ENCODE measurements at places on chromosomes 1 and 21.

DNA sequence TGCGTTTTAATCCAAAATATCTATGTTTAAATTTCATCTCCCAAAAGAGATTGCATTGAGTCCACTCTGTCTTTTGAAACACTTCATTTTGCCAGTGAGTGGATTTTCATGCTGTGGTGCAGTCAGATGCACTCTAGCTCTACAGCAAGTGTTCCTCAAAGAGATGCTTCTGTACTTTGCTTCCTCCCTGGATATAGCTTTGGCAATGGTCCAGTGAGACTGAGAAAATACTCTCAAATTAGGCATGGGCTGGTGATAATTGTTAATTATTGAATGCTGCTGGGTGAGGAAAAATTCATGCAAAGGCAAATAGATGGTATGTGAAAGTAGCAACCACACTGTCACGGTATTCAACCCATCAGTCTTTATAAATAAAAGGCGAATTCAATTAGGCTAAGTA, 396.9 kb downstream of the ADGRL2 start:
- no peak for DNase-seq

GRCh38 chr1:18653916-18654315, 23.3 kb downstream of the PAX7 start:
- DNase-seq: no peak

GRCh38 chr1:246108278-246108925, 398.7 kb downstream of the SMYD3 start:
- DNase-seq: no peak

- no peak for DNase-seq
Measured at GRCh38 chr1:21833392-21833976, 21.4 kb downstream of the LDLRAD2 start.

DNA sequence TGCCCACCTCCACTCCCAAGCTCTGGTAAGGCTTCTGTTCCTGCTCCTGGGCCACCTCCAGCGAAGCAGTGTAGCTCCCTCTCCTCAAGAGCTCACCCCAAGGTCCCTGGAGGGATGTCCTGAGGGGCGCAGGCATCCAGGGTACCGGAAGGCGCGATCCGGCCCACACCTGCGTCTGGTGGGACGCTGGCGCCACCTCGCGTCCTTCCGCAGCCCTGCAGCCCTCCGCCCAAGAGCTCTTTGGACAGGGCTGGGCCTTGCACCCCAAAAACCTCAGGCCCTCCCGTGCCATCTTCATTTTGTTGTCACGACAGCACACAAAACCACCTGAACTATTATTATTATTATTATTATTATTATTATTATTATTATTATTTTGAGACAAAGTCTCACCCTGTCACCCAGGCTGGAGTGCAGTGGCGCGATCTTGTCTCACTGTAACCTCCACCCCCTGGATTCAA, 49.2 kb upstream of the PAX7 start:
- no peak for DNase-seq

DNA sequence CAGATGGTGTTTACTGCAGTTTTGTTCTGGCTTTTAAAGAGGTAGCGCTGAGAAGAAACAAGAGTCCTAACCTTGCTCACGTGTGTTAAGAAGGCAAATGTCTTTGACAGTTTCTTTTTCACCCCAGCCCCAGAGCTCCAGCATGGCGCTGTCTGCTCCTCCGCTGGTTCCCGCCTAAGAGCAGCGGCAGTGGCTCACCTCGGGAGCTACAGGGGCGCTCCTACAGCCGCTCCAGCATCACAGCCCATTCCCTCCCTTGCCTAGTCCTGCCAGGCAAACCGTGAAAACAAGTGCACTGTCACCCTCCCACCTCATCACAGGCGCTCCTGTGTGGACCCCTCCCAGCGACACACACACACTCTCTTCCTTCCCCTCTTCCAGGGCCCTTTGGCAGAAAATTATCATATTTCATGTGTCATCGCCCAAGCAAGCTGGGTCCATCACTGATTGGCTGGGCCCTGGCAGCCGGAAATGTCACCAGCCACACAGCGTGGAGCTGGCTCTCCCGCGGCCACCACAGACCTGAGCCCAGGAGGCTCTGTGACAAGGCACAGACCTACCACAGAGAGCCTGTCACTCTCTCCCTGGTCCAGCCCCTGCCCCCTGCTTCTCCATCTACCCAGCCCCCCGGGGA, 1.2 kb upstream of the HIVEP3 start:
- DNase-seq: no peak

GRCh38 chr1:227952374-227953021, 4.8 kb upstream of the WNT9A start:
- no peak for DNase-seq

DNA sequence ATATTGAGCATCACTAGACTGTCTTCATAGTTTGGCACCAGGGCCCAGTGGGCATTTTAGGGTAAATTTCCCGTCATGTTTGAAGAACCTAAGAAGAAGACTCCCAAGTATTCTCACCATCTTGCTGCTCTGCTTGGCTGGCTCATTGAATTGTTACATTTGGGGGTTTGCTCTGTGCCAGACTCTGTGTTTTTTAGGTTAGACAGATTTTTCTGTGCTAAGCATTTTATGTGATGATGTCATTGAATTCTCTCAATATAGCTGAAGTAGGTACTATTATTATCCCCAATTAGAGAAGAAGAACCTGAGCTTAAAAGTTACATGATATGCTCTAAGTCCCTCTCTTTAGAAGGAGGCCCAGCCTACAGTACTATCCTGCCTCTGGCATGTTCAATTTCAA, 28.0 kb upstream of the DNASE2B start:
- DNase-seq: no peak

GRCh38 chr1:224500796-224501195, 66.2 kb upstream of the WDR26 start:
- DNase-seq: no peak

DNA sequence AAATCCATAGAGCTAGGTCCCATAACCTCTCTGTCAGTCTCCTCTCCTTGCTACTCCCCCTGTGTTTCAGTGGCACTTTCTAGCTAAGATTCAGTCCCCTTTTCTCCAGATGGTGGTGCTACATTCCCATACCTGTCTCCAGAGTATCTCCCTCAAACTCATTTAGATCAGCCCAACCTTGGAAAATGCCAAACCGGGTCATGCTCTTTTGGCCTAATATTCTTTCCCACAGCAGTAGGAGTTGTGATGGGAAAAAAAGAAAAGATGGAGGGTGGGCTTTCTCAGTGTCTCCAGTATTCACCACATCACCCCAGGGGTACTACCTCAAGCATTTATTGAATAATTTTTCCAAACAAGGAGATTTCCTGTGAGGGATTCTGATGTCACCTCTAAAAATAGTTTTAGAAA, 3.2 kb upstream of the RXFP4 start:
- no peak for DNase-seq

- no peak for DNase-seq
Measured at GRCh38 chr1:199851439-199852140, 175.9 kb upstream of the NR5A2 start.

GRCh38 chr21:45371081-45371480, 33.9 kb upstream of the COL18A1 start:
- no peak for DNase-seq

DNA sequence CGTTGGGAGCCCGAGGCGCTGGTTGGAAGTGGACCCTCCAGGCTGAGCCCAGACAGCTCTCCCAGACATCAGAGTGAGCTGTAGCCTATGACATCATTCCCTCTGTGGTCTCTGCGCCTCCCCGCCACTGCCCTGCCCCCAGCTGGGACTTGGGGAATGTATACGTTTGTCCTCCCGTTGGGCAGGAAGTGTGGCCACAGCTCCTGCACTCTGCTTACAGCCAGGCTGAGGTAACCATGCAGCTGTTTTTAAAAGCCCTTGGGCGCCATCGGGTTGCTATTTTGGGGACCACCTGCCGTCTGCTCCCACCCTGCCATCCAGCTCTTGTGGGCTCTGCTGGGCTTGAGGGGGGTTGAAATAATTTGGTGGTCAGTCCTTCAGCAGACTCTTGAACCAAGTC, 7.8 kb downstream of the VASH2 start:
- no peak for DNase-seq

GRCh38 chr21:32653326-32653901, 41.2 kb upstream of the CFAP298 start:
- DNase-seq: no peak

GRCh38 chr1:116257836-116258235, 115.2 kb upstream of the ATP1A1 start:
- DNase-seq: no peak

- DNase-seq: no peak
Measured at GRCh38 chr1:20445956-20446355, 40.1 kb downstream of the CAMK2N1 start.

GRCh38 chr1:201610858-201611257, 71.9 kb downstream of the NAV1 start:
- DNase-seq: no peak

DNA sequence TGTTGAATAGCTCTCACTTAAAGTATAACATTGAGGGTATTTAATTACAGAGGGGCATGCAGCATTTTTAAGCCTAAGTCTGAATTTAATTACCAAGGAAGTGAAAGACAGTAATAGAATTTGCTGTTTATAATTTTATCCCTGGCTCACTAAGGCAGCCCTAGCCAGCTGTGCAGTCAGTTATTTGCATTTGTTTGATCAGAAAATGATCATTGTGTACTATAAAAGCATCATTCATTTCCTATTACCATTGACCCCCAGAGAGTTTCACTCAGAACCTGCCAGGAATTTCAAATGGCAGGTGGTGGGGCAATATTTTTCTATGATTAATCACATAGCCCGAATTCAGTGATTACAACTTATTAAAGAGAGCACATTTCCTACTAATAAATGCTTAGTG, 277.1 kb upstream of the KAZN start:
- no peak for DNase-seq

DNA sequence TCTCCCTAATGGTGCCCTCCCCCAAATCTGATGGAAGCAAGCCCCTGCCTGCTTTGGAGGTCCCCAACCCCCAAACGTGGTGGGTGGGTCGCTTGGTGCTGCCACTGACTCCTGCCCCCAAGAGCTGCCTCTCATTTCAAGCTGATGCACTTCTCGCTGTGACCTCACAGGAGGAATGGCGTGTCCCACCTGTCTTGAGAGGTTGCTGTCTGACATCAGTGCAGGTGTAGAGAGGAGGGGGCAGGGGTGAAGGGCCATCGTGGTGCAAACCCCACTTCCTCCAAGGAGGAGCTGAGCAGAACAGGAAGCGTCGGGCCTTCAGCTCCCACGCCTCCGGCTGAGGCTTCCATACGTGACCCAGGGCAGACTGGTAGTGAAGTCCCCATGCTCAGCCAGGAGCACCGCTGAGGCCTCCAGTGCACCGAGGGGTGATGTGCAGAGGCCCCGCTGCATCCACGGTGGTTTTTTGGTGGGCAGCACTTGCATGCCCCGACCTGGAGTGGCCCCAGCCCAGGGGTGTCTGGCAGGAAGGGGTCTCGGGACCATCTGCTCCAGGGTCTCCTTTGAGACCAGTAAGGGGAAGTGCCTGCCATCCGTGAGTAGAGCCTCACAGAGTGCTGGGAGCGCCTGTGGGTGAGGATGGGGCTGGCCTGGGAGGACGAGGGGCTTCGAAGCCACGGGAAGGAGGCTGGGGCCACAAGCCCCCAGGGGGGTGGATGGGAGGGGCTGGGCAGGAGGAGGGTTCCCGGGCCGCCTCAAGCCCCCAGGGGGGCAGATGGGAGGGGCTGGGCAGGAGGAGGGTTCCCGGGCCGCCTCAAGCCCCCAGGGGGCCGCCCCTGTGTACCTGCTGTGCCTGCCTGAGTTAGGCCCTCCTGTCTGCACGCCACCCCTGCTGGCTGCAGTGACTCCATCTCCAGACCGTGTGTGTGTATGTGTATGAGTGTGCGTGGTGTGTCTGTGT, 39.8 kb downstream of the WDR4 start:
- no peak for DNase-seq

DNA sequence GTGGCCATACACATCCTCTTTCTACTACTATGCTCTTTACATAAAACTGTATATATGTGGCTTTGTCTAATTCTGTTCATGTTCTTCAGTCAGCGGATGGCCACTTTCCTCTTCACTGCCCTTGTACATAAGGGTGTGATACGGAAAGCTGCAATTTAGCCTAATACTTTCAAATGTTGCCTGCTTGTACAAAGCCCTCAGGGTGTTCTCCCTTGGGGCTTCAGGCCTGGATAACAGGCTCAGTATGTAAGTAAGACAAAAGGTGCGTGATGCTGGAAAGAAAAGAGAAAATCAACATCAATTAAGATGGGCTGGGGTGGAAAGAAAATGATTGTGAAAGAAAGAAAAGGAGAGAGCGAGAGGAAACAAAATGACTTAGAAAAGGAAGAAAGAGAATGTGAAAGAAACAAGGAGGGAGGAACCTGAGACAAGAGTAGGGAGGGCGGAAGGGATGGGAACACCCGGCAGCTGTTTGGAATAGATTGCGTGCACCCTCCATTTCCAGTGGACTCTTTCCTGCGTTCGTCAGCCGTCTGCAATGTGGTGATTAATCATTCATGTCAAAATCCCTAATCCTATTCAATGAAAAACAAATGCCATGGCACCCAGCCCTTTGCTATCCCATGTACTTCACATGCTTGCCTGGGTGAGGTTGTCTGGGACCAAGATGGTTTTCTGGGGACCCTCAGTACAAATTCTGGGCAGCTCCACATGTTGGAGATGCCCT, 553.6 kb downstream of the NUF2 start:
- no peak for DNase-seq

DNA sequence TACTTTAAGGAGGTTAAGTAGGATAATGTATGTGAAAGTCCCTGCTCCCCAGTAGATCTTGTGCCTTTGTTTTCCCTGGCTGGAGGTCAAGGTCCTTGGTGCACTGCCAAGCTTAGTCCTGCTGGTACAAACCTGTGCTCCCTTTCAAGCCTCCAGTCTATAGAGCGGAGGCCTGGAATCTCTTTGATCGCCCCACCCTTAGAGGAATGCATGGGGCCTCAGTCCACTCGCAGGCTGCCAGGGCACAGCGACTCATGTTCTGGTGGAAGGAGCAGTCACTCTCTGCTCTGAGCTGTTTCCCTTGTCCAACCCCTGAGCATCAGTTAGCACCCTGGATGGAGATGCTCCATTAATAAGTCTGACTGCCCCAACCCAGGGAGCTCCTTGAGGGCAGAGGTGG, 121.8 kb downstream of the HMGB4 start:
- DNase-seq: no peak

DNA sequence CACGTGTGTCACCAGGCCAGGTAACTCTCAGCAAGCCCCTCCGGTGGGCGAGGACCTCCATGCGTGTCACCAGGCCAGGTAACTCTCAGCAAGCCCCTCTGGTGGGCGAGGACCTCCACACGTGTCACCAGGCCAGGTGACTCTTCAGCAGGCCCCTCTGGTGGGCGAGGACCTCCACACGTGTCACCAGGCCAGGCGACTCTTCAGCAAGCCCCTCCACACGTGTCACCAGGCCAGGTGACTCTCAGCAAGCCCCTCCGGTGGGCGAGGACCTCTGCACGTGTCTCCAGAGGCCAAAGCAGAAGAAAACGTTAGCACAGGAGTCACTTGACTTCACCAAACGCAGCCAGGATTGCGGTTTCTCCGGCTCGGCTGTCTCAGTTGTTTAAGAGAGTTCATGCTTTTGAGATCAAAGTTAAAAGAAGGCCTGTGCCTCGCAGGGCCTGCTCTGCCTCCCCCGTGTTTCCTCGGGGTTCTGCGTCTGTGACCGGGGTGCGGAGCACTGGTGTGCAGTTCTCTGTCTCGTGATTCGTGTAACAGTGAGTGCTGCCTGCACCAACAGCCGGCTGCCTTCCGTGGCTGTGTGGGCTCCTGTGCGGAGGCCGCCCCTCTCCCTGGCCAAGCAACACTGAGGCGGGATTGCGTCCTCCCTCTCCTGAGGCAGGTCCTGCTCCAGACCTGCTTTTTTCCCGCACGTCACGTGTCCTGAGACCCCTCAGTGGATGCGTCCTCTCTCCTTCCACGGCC, 56.6 kb downstream of the PRKCZ start:
- no peak for DNase-seq

GRCh38 chr1:16440470-16441281, at the start of gene NECAP2:
NECAP2 (plus strand) TSS chr1:16440724; CDS start chr1:16440762, 38 bp downstream.
- DNase-seq: peak; percentile 91

GRCh38 chr1:182625719-182626504, 21.7 kb upstream of the RGS16 start:
- no peak for DNase-seq
